ENCODE measurements at places on chromosomes 13 and 19. TPM values are rescaled to one million over a fixed set of nuclear protein-coding genes. Genes with fewer than 3 reads are reported as not detected.

GRCh38 chr13:30151388-30151787 is 156.0 kb downstream of the KATNAL1 start:
- peaks cover 13% of the 10 kb centered on the region for H3K27me3 ChIP-seq
- H3K4me3 ChIP-seq = no peak overlapping the region
- no peaks in the 10 kb centered on the region for H3K4me1 ChIP-seq
- H3K27ac ChIP-seq = no peak overlapping the region
- no peak for DNase-seq

GRCh38 chr13:51562011-51562671 is 22.1 kb upstream of the WDFY2 start:
- H3K27ac ChIP-seq = no peak overlapping the region
- no peaks in the 10 kb centered on the region for H3K36me3 ChIP-seq
- no peaks in the 10 kb centered on the region for H3K27me3 ChIP-seq
- DNase-seq = no peak

The RPL28 gene
- 168 TPM for total RNA-seq

- H3K36me3 ChIP-seq = no peaks in the 10 kb centered on the region
- H3K4me3 ChIP-seq = no peak overlapping the region
- no peaks in the 10 kb centered on the region for H3K27me3 ChIP-seq
- DNase-seq = peak; percentile 90
- H3K4me1 ChIP-seq = peaks cover 2% of the 10 kb centered on the region
Observed at GRCh38 chr13:93151277-93151676, 75.3 kb upstream of the GPC6 start.

The IRGQ gene
- 11.6 TPM for total RNA-seq

The FBXL12 gene
- 23.1 TPM for total RNA-seq

- no peak overlapping the region for H3K4me3 ChIP-seq
- DNase-seq = no peak
- no peak overlapping the region for H3K27ac ChIP-seq
- no peaks in the 10 kb centered on the region for H3K4me1 ChIP-seq
Observed at GRCh38 chr13:28680541-28680940, 21.6 kb downstream of the POMP start.

GRCh38 chr13:28640861-28641599 is 17.9 kb upstream of the POMP start:
- H3K27ac ChIP-seq = no peak overlapping the region
- DNase-seq = no peak
- no peaks in the 10 kb centered on the region for H3K27me3 ChIP-seq
- peaks cover 3% of the 10 kb centered on the region for H3K4me1 ChIP-seq
- H3K4me3 ChIP-seq = no peak overlapping the region

- no peaks in the 10 kb centered on the region for H3K36me3 ChIP-seq
- no peak overlapping the region for H3K4me3 ChIP-seq
- H3K27me3 ChIP-seq = no peaks in the 10 kb centered on the region
- DNase-seq = no peak
- H3K4me1 ChIP-seq = no peaks in the 10 kb centered on the region
Observed at GRCh38 chr13:46109451-46109850, 4.6 kb upstream of the CPB2 start.

The ADM5 gene
- 0.26 TPM for total RNA-seq

- no peaks in the 10 kb centered on the region for H3K27me3 ChIP-seq
- H3K27ac ChIP-seq = peak overlapping the region; percentile 76
- DNase-seq = no peak
- H3K36me3 ChIP-seq = no peaks in the 10 kb centered on the region
Observed at GRCh38 chr13:80133631-80134261, 207.2 kb downstream of the SPRY2 start.

The CYSLTR2 gene
- total RNA-seq = not detected

The TEX26 gene
- 0.26 TPM for total RNA-seq

The KIR3DL1 gene
- not detected for total RNA-seq

DNA sequence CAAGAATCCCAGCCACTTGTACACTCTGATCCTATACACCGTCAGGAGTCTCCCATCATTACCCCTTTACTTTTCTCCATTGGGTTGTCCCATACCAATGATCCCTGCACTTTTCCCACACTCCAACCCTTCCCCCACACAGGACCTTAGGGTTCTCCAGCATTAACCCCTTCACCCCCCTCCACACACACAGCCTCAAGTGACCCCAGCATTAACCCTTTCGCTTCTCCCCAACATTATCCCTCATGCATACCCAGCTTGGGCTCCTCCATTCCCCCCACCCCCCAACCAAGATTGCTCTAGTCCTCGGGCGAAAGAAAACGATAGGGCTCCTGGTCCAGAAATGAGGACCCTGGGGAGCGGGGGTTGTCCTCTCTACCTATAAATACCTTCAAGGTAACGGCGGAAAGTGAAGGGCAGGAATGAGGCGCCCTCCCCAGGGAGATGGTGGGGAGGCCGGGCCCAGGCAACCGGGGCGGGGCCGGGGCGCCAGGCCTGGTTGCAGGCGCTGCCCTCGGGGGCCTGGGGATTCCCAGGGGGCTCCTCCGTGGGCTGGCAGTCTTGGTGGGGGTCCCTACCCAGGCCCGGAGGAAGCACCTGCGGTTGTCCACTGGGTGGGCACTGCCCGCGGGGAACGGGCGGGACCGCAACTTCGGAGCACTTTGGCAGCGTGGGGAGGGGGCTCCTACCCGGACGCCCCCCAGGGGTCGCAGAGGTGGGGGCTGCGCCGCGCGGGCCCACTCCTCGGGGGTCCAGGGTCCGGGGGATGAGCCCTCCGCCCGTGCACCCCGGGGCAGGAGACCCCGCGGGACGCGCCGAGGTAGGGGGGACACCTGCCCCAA is 757 bp downstream of the WIZ start:
- H3K27me3 ChIP-seq = no peaks in the 10 kb centered on the region
- H3K36me3 ChIP-seq = no peaks in the 10 kb centered on the region
- H3K4me3 ChIP-seq = peak overlapping the region; percentile 60
- no peak for DNase-seq
- no peak overlapping the region for H3K27ac ChIP-seq
- H3K4me1 ChIP-seq = peaks cover 7% of the 10 kb centered on the region

GRCh38 chr13:103157434-103158145 is 91.4 kb upstream of the SLC10A2 start:
- no peaks in the 10 kb centered on the region for H3K4me1 ChIP-seq
- H3K4me3 ChIP-seq = no peak overlapping the region
- no peak for DNase-seq

- H3K36me3 ChIP-seq = no peaks in the 10 kb centered on the region
- H3K4me1 ChIP-seq = no peaks in the 10 kb centered on the region
- no peak for DNase-seq
- H3K4me3 ChIP-seq = no peak overlapping the region
- no peaks in the 10 kb centered on the region for H3K27me3 ChIP-seq
- no peak overlapping the region for H3K27ac ChIP-seq
Observed at GRCh38 chr19:48000846-48001245, 6.4 kb downstream of the ELSPBP1 start.

The CNN1 gene
- 17.2 TPM for total RNA-seq

DNA sequence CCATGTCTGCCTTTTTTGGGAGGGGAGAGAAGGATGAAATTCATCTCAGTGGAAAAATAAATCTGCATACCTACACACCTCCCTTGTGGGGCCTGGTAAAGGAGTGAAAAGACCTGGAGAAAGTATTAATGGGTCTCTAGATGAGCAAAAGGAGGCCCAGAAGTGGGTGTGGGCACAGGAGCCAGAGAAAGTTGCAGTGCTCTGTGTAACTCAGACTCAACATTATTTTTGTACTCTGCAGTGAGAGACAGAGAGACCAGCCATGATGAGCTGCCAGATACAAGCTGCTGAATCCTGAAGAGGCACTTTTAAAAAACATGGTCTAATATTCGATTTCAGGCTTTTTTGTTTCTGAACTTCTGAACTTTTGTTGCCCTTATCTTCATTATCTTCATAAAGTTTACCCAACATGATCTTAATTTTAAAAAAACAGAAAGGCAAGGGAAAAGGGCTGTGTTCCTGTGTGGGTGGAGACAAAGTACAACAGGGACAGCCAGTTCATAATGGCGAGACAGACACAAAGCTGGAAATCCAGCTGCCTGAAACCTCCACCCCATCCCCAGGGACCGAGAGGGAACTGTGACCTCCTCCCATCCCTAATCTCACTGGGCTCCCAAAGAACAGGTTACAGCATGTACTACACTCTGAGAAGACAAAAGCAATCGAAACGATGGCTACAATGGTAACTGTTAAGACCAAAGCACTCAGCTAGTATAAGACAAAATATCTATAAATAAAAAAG is 77.2 kb downstream of the KLF12 start:
- no peak overlapping the region for H3K4me3 ChIP-seq
- no peaks in the 10 kb centered on the region for H3K36me3 ChIP-seq
- DNase-seq = no peak
- no peaks in the 10 kb centered on the region for H3K4me1 ChIP-seq
- H3K27ac ChIP-seq = no peak overlapping the region

- H3K27me3 ChIP-seq = no peaks in the 10 kb centered on the region
- H3K4me3 ChIP-seq = no peak overlapping the region
- H3K27ac ChIP-seq = no peak overlapping the region
- peaks cover 35% of the 10 kb centered on the region for H3K36me3 ChIP-seq
Observed at GRCh38 chr19:17184371-17184841, 30.8 kb upstream of the USE1 start.

The RINL gene
- total RNA-seq = 2.6 TPM

The KLK7 gene
- total RNA-seq = not detected

The LHB gene
- not detected for total RNA-seq

The DYRK1B gene
- 12.2 TPM for total RNA-seq

DNA sequence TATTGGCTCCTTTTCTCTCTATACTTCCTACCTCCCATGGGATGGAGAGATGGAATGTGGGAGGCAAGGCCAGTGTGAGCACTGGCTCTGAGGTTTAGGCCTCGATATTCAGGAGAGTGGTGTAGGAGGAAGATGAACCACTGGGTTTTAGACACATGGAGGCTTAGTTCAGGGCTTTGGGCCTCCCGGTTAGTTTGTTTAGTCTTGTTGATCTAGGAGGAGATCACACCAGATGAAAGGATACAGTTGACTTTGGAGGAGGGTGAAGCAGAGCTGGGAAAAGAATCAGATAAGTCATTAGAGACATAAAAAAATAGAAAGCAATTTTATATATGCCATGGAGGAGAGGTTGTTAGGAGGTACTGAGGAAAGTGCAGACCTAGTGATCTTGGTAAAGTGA is 30.9 kb downstream of the RNASEH2B start:
- no peak for DNase-seq
- no peaks in the 10 kb centered on the region for H3K27me3 ChIP-seq
- no peaks in the 10 kb centered on the region for H3K36me3 ChIP-seq

GRCh38 chr13:82136880-82137279 is 1745.4 kb downstream of the SLITRK1 start:
- H3K27ac ChIP-seq = no peak overlapping the region
- no peak for DNase-seq
- no peak overlapping the region for H3K4me3 ChIP-seq
- no peaks in the 10 kb centered on the region for H3K36me3 ChIP-seq
- no peaks in the 10 kb centered on the region for H3K27me3 ChIP-seq

DNA sequence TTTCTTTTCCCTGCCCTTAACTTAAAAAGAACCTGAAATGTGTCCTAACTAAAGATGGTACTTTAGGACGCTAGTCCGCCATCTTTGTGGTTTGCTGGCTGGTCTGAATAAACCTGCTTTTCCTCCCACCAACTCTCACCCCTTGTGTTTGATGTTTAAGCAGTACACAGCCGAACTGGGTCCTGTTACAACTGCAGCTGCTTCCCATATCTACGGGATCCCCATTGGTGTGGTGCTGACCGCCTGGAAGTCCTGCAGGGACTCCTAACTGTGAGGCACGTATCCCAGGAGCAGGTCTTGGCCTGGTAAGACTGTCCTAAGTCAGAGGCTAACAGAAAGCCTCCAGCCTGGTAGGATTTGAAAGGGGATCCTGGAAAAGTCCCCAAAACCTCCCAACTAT is 40.9 kb upstream of the VSTM2B start:
- H3K4me1 ChIP-seq = no peaks in the 10 kb centered on the region
- H3K36me3 ChIP-seq = no peaks in the 10 kb centered on the region
- H3K27ac ChIP-seq = no peak overlapping the region
- H3K27me3 ChIP-seq = no peaks in the 10 kb centered on the region

DNA sequence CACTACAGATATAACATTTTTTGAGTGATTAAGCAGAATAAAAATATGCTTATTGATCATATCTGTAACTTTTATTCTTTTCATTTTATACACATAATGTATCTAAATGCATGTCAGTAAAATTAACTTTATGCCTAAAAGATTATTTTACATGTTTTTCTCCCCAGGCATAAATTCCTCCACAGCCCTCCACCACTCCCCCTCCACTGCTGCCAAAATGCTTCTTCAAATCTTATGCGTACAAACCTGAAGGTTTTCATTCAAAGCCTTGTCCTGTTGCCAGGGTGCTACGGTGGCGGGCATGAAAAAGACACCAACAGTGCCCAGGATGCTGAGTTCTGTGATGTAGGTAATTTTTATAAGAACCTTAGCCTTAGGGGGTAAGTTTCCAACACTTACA is 52.9 kb downstream of the PARP4 start:
- H3K27ac ChIP-seq = no peak overlapping the region
- no peak overlapping the region for H3K4me3 ChIP-seq
- no peak for DNase-seq
- peaks cover 2% of the 10 kb centered on the region for H3K4me1 ChIP-seq

- H3K36me3 ChIP-seq = no peaks in the 10 kb centered on the region
- no peak for DNase-seq
- no peak overlapping the region for H3K4me3 ChIP-seq
- H3K27ac ChIP-seq = no peak overlapping the region
- H3K4me1 ChIP-seq = no peaks in the 10 kb centered on the region
- no peaks in the 10 kb centered on the region for H3K27me3 ChIP-seq
Observed at GRCh38 chr13:112182846-112183531, 116.0 kb downstream of the SOX1 start.

GRCh38 chr19:2933490-2933910 is 11.3 kb downstream of the ZNF77 start:
- DNase-seq = no peak
- H3K4me1 ChIP-seq = no peaks in the 10 kb centered on the region
- no peak overlapping the region for H3K27ac ChIP-seq
- peaks cover 4% of the 10 kb centered on the region for H3K36me3 ChIP-seq

The UNC13A gene
- under 0.01 TPM for total RNA-seq

DNA sequence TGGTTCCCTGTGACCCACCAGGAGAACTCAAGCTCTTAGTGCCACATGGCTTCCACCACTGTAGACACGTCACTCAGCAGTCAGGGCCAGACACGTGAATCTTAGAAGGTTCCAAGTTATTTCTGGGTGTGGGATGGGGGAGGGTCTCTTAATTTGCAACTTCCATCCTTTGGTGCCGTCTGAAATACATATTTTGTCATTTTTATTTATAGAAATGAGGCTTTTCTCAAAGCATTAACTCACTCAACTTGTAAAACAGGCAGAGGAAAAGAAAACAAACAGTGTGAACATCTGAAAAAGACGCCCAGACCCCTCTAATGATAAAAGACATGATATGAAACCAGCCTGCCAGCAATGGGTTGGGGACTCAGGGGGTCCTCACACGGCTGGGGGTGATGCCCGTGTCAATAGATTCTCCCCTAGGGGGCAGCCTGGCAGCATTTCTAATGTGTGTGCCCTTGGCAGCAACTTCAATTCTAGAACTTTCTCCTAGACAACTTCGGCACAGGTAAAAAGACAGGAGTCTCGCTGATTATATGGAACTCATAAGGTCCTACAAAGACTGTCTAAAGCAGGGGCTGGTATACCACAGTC is 15.4 kb downstream of the PIP5K1C start:
- no peaks in the 10 kb centered on the region for H3K4me1 ChIP-seq
- no peaks in the 10 kb centered on the region for H3K27me3 ChIP-seq
- DNase-seq = no peak
- H3K4me3 ChIP-seq = no peak overlapping the region
- peaks cover 2% of the 10 kb centered on the region for H3K36me3 ChIP-seq

- H3K36me3 ChIP-seq = no peaks in the 10 kb centered on the region
- no peak for DNase-seq
- H3K27me3 ChIP-seq = no peaks in the 10 kb centered on the region
- H3K4me3 ChIP-seq = no peak overlapping the region
- no peaks in the 10 kb centered on the region for H3K4me1 ChIP-seq
- H3K27ac ChIP-seq = no peak overlapping the region
Observed at GRCh38 chr19:51326216-51327065, 15.0 kb downstream of the IGLON5 start.

The ZNF433 gene
- total RNA-seq = 5.1 TPM

The ZBTB45 gene
- total RNA-seq = 5.9 TPM

The SHISA2 gene
- total RNA-seq = under 0.01 TPM

The C3 gene
- total RNA-seq = 1.2 TPM
